NCI-H524 (cell line): ENCODE measurements at places on chromosomes 5 and 9.

GRCh38 chr9:77541600-77541999 lies 106.5 kb downstream of the GNA14 start:
- DNase-seq: no peak

- no peak for DNase-seq
Observed at GRCh38 chr9:133713960-133714495, 24.1 kb downstream of the SARDH start.

- DNase-seq: no peak
Observed at GRCh38 chr9:35110327-35110761, 5.3 kb downstream of the ATOSB start.

GRCh38 chr5:170389550-170389892 lies 354 bp upstream of the KCNMB1 start:
- no peak for DNase-seq

DNA sequence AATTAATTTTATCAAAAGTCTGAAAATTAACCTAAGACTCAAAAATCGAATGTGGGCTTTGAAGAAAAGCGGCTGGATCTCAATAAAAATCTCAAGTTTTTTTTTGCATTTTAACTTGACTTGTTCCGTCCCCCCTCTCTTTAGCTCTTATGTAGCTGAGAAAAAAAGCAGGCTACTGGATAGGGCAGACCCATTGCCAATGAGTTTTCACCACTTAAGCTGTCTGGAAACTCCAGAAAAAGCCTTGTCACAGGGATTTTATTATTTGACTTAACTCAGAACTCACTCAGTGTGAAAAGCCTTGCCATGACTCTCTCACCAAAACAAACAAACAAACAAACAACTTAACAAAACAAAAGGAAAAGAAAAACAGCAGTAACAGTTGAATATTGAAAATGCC lies 247.4 kb downstream of the CDH9 start:
- DNase-seq: no peak

- DNase-seq: peak; percentile 90
Observed at GRCh38 chr9:18437315-18438201, 36.4 kb upstream of the ADAMTSL1 start.

DNA sequence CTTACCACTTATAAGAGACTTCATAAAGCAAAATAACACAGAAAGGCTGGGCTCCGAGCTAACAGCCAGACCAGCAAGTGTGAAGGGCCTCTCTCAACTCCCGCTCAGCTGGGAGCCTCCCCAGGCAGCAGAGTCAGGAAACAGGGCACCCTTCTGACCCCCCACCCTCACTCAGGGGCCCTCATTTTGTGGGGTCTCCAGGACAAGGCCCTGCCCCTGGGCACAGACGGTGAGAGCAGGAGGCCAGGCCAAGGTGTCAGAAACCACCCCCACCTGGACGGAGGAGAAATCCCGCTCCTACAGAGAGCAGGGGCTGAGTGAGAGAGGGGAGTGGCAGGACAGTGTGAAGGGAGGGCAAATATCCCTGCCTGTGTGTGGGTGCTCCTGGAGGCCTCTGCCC lies 135.8 kb upstream of the FOXD4L5 start:
- DNase-seq: no peak

DNA sequence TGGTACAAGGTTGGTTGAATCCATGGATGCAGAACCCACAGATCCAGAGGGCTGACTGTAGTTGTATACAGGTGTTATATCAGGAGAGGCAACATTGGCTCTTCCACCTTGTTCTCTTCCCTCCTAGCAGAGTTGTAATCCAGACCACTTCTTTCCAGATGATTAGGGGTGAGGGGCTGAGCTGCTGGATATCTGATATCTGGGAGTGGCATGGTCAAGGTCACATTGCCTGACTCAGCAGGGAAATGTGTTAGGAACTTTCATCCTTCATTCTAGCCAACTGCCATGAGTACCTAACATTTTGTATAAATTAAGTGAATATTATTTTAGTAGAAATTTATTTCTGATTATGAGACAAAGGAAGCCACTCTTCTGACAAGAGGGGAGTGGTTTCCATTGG lies 7.3 kb downstream of the DAPK1 start:
- no peak for DNase-seq

GRCh38 chr5:669842-670395 lies 23.2 kb downstream of the TPPP start:
- DNase-seq: no peak

DNA sequence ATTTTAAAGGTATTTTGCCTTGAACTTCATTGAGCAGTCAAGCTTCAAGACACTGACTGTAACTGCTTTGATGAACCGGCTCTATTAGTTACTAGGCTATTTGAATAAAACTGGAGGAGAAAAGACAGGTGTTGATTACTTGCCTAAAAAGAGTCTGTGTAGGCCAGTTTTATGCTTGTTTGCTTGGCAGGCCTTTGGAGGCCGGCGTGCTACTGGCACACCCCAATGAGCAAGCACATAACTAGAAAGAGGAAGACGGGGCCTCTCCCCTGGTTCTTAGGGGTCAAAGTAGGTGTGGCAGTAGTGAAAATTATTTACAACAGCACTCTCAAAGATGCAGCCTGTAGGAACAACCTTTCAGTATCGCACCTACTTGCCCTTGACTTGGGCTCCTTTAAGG lies 2.1 kb upstream of the ZFR start:
- DNase-seq: no peak

DNA sequence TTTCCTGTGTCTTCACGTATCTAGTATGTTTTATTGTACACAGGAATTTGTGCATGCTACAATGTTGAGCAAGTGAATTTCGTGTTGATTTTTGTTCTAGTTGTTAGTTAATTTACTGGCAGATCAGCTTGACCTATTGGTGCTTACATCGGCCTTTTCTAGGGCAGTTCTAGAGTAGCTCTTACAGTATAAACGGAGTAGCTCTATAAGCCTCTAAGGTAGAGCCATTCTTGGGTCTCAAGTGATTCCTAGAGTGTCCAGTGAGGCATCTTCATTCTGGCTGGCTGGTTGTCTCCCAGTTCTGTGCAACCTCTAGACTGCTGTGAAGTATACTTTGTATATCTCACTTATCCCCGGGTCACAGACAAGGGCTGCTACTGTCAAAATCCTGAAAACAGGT lies 364.6 kb downstream of the CDH10 start:
- no peak for DNase-seq

GRCh38 chr5:116076496-116076895 lies 8.3 kb upstream of the COMMD10 start:
- no peak for DNase-seq

- DNase-seq: no peak
Observed at GRCh38 chr9:107874137-107874536, 384.6 kb upstream of the KLF4 start.

- peak; percentile 95 for DNase-seq
Observed at GRCh38 chr9:133737774-133738639, at the start of gene SARDH. Gene SARDH, minus strand, starts transcription at chr9:133738352. Its CDS starts 4,179 bp downstream, at chr9:133734173.

- DNase-seq: no peak
Observed at GRCh38 chr5:65037831-65038815, 269.4 kb downstream of the CWC27 start.

GRCh38 chr5:9545136-9545991 lies 511 bp downstream of the SEMA5A start:
- peak; percentile 42 for DNase-seq

GRCh38 chr5:3276896-3277295 lies 318.7 kb upstream of the IRX1 start:
- DNase-seq: no peak

DNA sequence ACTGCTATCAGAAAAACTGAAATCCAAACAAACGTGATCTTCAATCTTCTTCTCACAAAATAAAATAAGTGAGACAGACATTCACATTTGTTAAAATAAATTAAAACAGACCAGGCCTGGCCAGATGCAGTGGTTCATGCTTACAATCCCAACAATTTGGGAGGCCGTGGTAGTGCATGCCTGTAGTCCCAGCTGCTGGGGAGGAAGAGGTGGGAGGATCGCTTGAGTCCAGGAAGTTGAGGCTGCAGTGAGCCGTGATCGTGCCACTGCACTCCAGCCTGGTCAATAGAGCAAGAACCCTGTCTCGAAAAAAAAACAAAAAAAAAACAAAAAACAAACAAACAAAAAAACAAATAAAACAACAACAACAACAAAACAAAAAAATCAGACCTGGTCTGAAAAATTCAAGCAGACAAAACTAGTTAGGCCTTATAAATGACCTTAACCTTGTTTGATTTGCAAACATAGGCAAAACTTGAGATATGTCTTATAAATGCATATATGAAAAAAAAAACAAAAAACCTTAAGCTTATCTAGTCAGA lies 10.8 kb downstream of the MAPKAP1 start:
- DNase-seq: no peak

- DNase-seq: no peak
Observed at GRCh38 chr5:32388432-32389129, 56.0 kb downstream of the ZFR start.
